D341Med (cell line): ENCODE measurements at places on chromosomes 5 and 9.

- DNase-seq: no peak
Observed at GRCh38 chr9:71740199-71740598, 28.1 kb downstream of the CEMIP2 start.

DNA sequence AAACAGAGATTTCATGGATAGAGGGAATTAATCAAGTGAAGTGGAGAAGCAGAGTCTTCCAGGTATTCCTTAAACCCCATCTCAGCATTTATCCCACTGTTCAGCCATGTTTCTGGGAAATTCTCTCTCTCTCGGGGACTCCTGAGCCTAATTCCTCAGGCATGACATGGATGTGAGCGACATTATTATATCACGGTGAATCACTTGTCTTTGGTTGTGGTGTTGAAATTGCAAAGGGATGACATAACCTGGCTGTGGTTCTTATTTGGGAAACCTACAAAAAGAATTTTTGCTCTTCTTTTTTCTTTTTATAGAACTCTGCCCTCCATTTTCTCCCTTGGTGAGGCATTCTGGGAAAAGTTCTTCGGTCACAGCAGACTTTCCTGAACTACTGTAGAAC, 457.9 kb upstream of the PTGER4 start:
- no peak for DNase-seq

DNA sequence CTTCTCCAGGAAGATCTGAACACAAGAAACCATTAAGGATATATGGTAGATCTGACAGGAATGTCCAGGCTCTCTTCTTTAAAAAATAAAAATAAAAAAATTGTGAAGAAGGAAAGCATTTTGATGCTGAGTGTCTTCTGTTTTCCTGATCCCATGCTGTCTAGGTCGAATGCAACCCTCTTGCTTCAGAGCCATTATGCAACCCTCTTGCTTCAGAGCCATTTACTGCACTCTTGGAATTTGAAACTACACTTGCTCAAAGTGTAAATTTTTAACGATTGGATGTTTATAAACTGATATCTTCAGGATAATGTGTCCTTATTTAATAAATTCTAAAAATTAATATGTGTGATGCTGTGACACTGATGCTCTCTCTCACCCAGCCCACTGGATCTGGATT, 505.1 kb downstream of the DNAH5 start:
- no peak for DNase-seq

DNA sequence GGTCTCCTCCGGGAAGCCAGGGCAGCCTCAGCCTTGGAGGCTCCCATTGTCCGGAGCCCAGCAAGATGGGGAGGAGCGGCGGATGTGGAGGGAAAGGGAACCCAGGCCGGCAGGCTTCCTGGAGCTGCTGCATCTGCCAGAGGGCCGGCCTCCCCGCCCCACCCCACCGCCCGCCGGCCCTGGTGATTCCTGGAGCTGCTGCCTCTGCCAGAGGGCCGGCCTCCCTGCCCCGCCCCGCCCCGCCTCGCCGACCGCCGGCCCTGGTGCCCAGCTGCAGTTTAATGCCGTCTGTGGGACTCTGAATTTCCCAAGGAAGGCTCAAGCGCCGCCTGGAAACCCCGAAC, 31.6 kb downstream of the EXD3 start:
- DNase-seq: no peak

GRCh38 chr9:105024529-105024928, 96.6 kb upstream of the ABCA1 start:
- no peak for DNase-seq

DNA sequence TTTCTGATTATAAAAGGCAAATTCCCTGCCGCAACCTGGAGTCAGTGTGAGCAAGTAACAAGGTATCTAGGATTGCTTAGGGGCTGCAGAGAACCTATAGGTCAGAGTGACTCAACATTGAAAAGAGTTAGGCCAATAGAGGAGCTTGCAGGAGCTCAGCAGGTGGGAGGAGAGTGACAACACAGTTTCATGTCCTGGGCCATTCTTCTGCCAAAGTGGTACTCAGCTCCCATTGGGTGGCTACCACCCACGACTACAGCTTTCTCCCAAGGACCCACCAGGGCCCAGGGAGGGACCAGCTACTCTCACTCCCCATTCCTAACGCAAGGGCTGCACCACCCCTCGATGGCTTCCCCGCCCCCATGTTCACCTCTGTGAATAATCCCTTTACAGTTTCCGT, 86.7 kb upstream of the SPATA31C2 start:
- DNase-seq: no peak
